ENCODE measurements at places on chromosomes 16 and 17. TPM values are rescaled to one million over a fixed set of nuclear protein-coding genes. Genes with fewer than 3 reads are reported as not detected.

CACNG4 gene
- total RNA-seq, result 12.6 TPM

CLEC18B gene
- 0.35 TPM for total RNA-seq

SLFN13 gene
- total RNA-seq, result 3.3 TPM

KCNH6 gene
- total RNA-seq, result not detected

SNAI3 gene
- 0.23 TPM for total RNA-seq

MT1F gene
- total RNA-seq, result 29.3 TPM

UNC119 gene
- total RNA-seq, result 30.8 TPM

MT1H gene
- total RNA-seq, result not detected

NEUROD2 gene
- not detected for total RNA-seq

PLXDC1 gene
- 0.12 TPM for total RNA-seq

CA7 gene
- not detected for total RNA-seq

STH gene
- total RNA-seq, result not detected

ASPHD1 gene
- 26.3 TPM for total RNA-seq

CSH2 gene
- not detected for total RNA-seq

NOXO1 gene
- 0.38 TPM for total RNA-seq
